Stimulated activated CD4-positive, alpha-beta T cell treated with anti-CD3 and anti-CD28 coated beads, TNF-alpha, amount 100 ng/mL, for 1 hour (primary cell): ENCODE measurements at places on chromosomes 3 and 15.

DNA sequence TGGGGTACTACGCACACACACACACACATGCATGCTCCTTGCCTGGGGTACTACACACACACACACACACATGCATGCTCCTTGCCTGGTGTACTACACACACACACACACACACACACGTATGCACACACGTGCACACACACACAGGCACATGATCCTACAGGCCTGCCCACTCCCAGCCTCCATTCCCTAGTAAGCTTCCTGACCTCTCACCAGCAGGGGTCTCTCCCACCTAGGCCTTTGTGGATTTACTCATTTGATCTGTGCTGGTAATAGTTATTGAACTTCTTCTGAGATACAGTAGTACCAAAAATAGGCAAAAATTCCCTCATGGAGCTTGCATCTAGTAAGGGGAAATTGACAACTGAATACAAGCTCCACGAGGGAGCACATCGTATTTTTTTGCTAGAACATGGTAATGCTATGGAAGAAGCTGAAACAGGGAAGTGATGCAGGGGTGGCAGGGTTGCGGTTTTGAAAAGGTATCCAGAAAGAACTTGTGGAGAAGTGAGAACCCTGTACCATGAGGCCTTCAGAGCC lies 19.1 kb downstream of the TTC21A start:
- no peak for DNase-seq

DNA sequence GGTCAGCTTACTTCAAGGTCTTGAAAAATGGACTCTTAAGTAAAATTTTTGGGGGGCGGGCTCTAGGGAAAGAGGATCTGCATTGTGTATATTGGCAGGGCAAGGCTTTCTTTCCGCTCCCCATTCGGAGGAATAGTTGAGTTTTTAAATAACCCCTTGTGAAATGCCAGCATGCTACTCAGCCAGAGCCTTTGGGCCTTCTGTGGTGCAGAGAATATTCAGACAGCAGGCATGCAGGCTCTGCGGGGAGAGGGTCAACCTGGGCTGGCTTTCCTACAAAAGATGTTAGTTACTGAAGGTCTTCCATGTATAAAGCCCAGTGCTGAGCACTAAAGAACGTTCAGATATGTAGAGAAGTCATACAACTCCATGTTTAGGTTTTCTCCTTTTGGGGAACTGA lies 40.6 kb downstream of the ADAMTSL3 start:
- DNase-seq: no peak

GRCh38 chr3:122668930-122669730 lies 11.5 kb upstream of the PARP14 start:
- no peak for DNase-seq

- no peak for DNase-seq
Measured at GRCh38 chr15:90154861-90155626, 46.1 kb upstream of the SEMA4B start.

DNA sequence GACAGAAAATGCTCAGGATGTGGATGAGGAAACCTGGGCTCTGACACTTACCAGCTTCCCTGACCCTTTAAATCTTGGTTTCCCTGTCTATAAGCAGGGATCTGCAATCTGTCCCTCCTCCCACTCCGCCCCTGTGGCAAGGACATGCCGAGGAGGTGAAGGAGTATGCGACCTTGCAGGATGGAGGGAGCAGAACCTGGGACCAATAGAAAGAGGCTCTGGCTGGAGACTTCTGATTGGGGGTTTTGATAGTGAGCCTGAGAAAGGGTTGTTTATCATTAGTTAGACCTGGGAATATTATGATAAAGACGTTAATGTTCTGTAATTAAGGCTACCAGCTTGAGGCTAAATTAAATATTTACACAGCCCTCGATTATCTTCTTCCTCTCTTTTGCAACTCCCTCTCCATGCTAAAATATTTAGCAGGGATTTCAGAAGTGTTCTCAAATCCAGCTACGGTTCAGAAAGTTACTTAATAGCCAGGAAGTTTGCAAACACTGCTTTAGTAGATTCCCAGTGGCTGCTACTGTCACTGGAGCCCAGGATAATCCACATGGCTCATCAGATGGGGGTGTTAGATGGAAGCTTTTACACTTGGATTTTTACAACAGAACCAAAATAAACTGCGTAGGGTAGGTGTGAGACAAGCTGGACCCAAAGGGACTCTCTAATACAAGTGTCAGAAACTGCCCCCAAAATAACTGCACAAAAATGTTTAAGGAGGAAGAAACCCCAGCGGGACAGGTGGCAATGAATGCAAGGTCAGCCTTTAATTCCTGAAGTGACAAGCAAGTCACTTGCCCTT lies 9.2 kb upstream of the PAQR5 start:
- DNase-seq: no peak
